ENCODE measurements at places on chromosomes 6 and 20.

- no peak for DNase-seq
These were observed 153.9 kb downstream of the MRPL14 start for GRCh38 chr6:43973357-43973756.

- no peak for DNase-seq
These were observed 27.6 kb upstream of the NFATC2 start for GRCh38 chr20:51569815-51570738.

- DNase-seq = no peak
These were observed 35.0 kb upstream of the PHACTR3 start for GRCh38 chr20:59569305-59569704.

DNA sequence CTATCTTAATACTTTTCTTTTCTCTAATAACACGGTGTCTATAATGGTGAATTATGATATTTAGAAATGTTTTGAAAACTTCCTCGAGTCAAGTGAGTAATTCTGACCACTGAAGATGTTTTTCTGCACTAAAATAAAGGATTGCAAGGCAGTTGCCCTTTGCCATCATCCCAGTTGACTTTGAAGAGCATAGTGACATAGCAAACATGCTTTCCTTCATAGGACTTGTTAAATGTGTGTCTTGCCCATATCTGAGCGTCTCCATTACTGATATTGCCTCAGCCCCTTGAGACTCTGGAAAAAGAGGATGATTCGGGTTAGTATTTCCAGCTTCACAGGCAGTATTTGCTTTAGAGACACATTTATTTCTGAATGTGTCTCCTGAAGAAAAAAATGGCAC is 125.2 kb upstream of the MCHR2 start:
- DNase-seq = no peak

DNA sequence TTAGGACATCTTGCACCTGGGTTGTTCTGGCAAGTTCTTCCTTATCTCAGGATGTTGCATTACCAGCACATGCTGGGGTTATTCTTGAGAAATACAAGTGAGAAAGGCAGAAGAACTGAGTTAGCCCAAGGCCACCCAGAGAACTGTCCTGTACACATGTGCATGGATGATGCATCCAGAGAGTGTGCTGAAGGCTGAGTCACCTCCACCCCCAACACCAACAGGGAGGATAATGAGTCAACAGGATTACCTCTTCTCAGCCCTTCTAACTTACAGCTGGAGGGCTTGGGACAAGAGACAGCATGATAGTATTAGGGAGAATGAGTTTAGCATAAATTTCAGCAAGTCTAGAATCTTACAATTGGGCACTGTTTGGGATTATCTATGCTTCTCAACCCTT is 8.5 kb downstream of the SCGN start:
- no peak for DNase-seq

DNA sequence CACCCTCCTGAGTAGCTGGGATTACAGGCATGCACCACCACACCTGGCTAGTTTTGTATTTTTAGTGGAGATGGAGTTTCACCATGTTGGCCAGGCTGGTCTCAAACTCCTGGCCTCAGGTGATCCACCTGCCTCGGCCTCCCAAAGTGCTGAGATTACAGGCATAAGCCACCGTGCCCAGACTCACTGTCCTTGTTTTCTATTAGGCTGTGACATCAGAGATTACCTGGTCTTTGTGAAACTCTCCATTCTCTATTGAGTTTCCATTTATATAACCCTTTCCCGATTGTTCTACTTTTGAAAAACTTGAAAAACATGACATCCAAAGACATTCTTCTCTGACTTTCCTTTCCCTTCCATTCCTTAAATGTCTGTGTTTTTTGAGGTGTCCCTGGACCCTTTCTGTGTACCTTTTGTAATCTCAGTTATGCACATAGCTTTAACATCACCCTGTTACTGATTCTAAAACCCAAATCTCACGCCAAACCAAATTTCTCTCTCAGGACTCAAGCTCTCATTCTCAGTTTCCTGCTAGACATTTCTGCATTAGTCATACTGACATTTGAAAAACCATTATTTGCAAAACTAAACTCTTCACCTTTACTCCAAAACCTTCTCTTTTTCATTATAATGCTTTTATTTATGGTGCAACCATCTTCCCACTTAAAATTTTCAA is 137.0 kb downstream of the KHDC1L start:
- DNase-seq = no peak

- DNase-seq = no peak
These were observed 255.8 kb downstream of the QKI start for GRCh38 chr6:163670336-163670735.

DNA sequence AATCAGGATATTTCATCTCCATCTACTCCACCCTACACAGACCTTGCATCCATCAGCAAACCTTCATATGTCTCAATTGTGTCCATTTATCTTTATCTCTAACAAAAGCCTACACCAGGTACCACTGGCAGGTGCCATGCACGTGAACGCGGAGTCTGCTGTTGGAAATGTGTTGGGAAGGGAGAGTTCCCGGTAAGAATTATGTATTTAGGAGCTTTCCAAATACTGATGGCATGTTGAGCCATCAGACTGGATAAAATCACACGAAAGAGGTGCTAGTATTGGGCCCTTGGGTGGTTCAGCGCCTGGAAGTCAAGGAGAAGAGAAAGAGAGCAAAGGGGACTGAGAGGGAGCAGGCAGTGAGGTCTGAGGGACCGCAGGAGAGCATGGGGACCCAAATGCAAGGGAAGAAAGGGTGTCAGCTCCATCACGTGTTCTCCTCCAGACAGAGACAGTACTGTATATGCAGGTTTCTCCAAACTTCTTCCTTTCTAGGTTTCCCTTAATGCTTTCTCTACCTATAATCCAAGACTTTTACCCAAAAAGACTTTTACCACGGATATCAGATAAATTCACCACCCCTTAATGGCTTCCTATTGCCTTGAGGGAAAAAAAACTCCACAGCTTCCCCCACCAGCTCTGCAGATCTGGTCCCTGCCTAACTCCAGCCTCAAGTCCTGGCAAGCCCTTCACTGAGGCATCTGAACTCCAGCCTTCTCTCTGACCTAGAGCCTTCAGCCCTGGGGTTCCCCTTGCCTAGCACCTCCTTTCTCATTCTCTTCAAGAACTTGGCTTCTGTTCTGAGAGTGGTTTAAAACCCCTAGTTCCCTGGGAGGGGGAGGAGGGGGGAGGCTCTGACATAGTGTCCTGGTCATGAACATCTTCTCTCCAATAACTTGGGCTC is 4.8 kb upstream of the ZNF217 start:
- no peak for DNase-seq

DNA sequence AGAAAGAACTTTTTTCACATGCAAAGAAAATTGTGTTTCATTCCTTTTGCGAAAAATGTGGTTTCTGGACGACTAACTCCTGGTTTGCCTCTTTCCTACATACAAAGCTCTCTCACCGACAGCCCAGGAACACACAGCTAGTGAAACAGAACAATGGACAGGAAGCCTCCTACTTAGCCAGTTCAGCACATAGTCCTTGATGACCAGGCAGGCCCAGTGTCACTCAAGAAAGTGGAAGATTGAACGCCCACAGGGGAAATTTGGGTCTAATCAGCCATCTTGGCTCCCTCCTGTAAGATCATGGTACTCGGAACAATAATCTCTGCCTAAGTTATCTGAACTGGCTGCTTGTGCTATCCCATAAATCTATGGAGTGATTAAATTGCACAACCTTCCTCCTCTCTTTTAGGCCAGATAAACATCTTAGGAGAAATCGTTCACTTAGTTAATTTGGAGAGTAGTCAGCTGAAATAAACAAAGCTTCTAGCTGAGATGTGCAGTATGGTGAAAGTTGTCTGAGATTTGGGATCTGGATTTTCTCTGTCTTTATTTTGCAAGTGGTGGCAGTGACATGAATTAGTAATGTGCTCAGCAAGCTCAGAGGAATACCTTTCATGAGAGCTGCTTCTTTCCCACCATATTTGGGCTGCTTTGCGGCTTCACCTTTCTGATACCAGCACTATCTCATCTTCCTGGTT is 147.0 kb downstream of the MTFR2 start:
- DNase-seq = no peak
